Stimulated activated naive CD8-positive, alpha-beta T cell treated with anti-CD3 and anti-CD28 coated beads, Interleukin-15, amount 100 ng/mL, for 72 hours (primary cell): ENCODE measurements at places on chromosomes 11 and 22.
A peak's percentile ranks its signal among the peaks of the same experiment; 100 is the strongest.

DNA sequence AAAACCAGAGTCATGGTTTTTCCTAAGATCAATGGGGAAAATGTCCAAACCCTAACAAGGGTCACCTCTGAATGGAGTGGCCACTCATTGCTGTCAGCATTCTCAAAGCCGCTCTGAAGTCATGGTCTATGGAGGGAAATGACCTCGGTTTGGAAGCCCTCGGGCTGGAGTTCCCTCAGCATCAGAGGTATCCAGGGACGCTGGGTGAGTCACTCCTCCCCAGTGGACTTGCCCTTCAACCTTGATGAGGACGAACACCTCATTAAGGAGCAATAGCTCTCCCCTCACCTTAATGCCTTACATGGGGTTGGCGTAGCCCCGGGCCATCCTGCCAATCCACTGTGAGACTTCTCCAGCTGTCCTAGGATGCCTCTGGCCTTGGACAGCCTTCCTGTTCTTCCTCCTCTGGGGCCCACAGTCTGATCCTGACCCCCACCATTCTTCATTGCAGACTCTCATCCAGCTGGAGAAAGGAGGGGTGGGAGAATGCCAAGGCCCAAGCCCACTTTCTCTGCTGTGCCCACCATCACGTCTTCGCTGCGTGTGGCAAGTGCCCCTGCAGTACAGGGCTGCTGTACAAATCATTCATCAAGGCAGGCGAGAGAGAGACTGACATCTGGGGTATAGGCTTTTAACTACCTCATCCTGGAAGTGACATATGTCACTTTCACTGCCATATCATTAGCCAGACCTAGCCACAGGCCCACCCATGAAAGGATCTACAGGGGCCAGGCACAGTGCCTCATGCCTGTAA, 25.4 kb upstream of the MYH9 start:
- DNase-seq: no peak

GRCh38 chr11:91866642-91867041, 358.0 kb upstream of the FAT3 start:
- no peak for DNase-seq

- DNase-seq: no peak
Observed at GRCh38 chr22:16963189-16963945, 44.7 kb downstream of the GAB4 start.

DNA sequence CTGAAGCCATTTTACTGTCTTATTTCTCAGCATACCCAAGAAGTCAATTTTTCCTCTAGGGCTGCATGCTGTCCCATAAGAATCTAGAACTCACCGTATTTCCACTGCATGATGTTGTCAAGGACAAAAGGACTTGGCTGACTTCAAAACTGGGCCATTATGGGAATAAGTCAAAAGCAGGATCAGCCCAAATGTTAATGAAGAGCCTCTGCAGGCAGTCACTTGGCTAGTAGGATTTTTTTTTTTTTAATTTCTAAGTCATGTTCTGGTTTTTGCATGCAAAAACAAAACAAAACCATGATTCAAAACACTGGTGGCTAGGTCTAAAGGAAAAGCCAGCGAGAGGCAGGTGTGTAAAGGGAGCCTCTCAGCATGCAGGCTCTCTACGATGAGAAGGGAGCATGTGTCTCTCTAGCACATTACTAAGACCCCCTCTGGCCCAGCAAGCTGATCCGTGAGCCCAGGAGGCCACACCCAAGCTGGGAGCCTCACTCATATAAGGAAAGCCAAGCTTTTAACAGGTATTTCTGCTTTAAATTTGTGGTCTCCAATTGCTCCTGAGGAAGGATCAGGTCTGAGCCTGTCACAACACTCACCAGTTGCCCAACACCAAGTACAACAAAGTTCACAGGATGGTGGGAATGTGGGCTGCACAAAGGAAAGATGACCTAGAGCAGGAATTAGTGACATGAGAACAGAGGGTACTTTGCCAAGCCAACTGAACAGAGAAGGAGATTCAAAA, 21.4 kb upstream of the STK33 start:
- no peak for DNase-seq

GRCh38 chr11:62553080-62553838, 6.7 kb upstream of the AHNAK start:
- peak; percentile 51 for DNase-seq

GRCh38 chr11:8839306-8839956, 71.6 kb upstream of the AKIP1 start:
- no peak for DNase-seq

GRCh38 chr22:43243324-43243723, 56.4 kb upstream of the TTLL12 start:
- no peak for DNase-seq

DNA sequence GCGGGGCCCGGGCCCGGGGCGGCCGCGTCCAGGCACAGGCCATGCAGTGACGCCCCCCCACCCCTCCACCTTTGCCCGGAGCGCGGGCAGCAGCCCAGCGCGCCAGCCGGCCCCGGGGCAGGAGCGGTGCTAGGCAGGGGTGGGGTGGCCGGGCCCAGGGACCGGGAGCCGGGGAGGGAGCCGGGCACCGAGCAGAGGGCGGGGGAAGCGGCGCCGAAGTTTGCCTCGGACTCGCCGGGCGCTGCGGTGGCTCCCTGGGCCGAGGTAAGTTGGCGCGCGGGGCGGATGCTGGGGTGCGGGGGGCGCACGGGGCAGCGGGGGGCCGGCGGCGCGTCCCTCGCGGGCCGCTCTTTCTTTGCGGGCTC, 332 bp downstream of the TEAD1 start:
- no peak for DNase-seq

- DNase-seq: no peak
Observed at GRCh38 chr22:50121202-50121740, 31.5 kb downstream of the MOV10L1 start.

DNA sequence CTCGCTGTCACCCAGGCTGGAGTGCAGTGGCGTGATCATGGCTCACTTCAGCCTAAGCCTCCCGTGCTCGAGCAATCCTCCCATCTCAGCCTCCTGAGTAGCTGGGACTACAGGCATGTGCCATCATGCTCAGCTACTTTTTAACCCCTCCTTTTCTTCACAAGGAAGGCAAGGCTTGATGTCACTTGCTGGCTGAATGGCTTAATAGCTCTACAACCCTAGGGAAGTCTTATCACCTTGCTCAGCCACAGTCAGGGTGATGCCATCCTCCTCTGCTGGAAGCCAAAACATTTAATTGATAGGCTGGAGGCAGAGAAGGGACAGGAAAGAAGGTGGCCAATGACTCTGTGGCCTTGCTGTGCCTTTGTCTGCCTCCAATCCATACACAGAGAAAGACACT, 131.9 kb downstream of the MED15 start:
- no peak for DNase-seq
